ENCODE measurements at places on chromosomes 1 and 21. TPM values are rescaled to one million over a fixed set of nuclear protein-coding genes. Genes with fewer than 3 reads are reported as not detected.

TMEM82 gene
- 1.1 TPM for total RNA-seq

GSTM3 gene
- total RNA-seq, result 78.4 TPM

NBL1 gene
- 69.9 TPM for total RNA-seq

NECTIN4 gene
- 193 TPM for total RNA-seq

PKN2 gene
- 56.0 TPM for total RNA-seq

CHI3L2 gene
- total RNA-seq, result 3.4 TPM

NMNAT2 gene
- 8.2 TPM for total RNA-seq

SLC26A9 gene
- total RNA-seq, result 0.45 TPM

LORICRIN gene
- total RNA-seq, result not detected

USH2A gene
- 0.22 TPM for total RNA-seq

GUCA2B gene
- total RNA-seq, result 0.69 TPM

INSRR gene
- total RNA-seq, result not detected

GBP4 gene
- 1.2 TPM for total RNA-seq

KAZN gene
- total RNA-seq, result 21.9 TPM

LRRC53 gene
- not detected for total RNA-seq

Data from type B pancreatic cell (in vitro differentiated cells).